ENCODE measurements at places on chromosomes 3 and 15.

DNA sequence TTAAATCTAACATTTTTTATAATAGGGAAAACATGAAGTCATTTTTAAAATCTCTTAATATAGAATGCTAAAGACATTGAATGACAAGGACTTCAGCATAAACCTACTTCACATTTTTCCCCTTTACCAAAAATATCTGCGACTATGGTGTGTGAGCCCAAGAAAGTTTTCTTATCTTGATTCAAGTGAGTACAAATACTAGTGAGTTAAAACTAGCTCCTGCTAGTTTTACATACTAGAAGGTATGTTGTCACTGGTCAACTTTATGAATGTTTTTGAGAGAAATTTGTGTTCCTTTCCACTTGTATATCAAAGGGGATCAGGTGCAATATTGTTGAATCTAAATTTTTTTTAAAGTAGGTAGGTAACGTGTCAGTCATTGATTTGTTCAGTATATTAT is 152.4 kb upstream of the CGNL1 start:
- no peak for DNase-seq

DNA sequence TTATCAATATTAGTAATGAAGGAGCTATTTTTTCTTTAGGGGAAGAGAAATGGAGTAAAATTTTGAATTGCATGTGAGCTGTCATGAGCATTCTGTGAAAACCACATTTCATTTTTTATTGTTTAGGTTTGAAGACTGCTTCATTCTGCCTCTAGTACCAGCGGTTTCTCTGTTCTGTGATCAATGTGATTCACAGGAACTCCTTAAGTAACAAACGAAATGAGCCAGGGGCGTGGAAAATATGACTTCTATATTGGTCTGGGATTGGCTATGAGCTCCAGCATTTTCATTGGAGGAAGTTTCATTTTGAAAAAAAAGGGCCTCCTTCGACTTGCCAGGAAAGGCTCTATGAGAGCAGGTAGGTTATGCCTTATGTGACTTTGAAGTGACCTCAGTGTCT is 13.0 kb downstream of the NIPA2 start:
- DNase-seq, result no peak

DNA sequence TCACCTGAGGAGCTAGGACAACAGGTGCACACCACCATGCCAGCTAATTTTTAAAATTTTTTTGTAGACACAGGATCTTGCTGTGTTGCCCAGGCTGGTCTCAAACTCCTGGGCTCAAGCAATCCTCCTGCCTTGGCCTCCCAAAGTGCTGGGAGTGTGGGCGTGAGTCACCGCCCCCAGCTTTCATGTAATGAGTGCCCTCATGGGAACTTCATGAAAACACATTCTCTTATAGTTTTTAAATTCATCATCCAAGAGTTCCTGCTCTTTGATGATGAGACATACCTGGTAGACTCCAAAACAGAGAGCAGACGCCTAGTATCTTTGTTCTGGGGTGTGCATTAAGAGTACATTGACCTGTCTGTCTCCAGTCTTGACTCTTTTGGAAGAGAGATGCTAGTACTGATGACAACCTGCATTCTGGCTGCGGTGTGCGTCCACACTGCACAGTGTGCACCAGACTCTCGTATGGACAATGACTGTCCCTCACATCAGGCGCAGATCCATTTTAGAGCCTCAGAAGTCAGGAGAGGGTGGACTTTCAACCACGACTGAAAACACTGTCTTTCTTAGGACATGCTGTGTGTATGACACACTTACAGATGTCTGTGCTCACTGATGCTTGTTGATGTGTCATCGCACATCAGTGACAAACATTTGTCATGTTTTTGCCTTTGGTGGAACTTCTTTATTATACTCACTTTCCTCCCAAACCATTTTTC is 2.0 kb downstream of the NRROS start:
- DNase-seq, result no peak

- DNase-seq, result peak; percentile 19
Measured at GRCh38 chr3:149723781-149724180, 28.5 kb downstream of the COMMD2 start.

GRCh38 chr3:151916781-151917180 is 43.3 kb downstream of the SUCNR1 start:
- DNase-seq, result no peak

- no peak for DNase-seq
Measured at GRCh38 chr3:127392156-127392490, 104.3 kb upstream of the PRR20G start.

DNA sequence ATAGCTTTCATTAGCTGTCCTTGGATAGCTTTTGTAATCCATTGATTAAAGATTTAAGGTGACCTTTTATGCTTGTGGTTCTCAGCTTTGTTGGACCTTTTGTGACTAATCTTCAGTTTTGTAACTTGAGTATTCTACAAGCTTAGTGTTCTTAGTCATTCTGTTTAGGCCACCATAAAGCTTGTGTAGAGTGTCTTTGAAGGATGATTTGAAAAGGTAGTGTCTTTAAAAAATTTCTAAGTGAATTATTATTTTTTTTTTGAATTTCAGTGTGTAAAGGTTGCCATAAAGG is 7.5 kb downstream of the MORF4L1 start:
- DNase-seq, result peak; percentile 37

DNA sequence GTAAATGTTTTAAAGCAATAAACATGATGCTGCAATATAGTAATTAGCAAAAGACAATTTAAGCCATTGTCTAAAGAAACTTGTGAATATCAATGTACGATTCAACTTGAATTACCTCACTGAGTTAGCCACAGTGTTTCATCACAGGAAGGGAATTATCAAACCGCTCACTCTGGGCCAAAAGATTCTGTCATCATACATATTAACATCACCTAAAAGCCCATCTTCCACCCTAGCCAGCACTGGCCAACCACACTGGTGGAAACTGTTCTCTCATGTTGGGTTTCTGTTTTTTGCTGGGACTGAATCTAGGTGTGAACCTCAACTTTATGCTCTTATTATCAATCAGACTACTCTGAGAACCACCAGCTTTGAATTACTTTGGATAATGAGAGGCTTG is 497.7 kb upstream of the THBS1 start:
- DNase-seq, result peak; percentile 67

DNA sequence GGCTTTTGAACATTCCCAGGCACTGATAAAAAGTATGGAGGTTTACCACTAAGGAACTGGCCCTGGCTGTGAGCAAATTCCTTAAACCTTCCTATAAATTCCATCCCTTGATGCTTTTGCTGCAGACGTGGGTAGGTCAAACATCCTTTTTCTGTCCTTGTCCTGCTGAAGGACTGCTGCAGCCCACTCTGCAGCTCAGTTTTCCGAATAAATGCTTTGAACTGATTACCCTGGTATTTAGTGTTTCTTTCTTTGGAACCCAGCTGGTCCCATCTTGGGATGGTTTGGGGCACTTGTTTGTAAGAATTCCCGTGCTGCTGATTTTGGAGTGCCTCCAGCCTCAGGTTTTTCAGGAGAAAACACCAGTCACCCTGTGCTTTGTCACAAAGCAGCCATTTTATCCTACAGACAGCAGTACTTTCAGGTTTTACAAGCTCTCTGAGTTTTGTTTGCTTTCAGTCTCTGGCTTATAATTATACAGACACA is 815.9 kb downstream of the VGLL3 start:
- DNase-seq, result no peak

DNA sequence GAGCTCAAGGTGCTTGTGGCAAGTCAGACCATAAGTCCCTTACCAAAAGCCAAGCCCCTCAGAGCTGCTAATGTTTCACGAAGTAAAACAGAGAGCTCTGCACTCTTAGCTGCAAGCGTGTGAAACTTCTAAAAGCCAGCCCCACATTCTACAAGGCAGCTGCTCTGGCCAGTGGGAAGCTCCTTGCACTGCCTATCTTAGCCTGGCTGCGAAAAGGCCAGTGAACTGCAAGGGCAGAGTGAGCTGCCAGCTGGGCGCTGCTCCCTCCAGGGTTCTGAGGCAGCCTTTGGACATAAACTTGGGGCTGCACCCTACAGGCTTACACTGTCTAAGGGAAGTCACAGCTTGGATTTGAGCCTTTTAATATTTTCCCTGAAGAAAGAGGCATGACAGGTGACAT is 2.2 kb upstream of the MUSTN1 start:
- no peak for DNase-seq

GRCh38 chr15:30991255-30992235 is at the start of gene MTMR10:
MTMR10 (minus strand) TSS chr15:30991628; CDS start chr15:30991506, 122 bp downstream.
- DNase-seq, result peak; percentile 71

GRCh38 chr3:193134856-193135255 is 106.2 kb upstream of the PLAAT1 start:
- DNase-seq, result peak; percentile 95

DNA sequence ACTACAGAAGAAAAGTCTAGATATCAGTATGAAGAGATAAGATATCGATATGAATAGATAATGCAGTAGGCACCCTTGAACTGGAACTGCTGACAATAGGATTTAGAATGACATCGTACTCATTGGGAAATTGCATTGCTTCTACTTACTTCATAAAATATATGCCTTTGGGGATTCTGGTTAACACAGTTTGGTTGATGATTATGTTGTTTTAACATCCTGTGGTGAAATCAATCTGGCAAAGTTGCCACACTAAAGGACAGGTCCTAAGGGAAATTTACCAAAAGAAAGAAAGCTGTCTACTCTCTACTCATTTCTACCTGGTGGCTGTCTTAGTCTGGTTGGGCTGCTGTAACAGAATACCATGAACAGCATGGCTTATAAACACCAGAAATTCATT is 417.4 kb upstream of the DPH6 start:
- DNase-seq, result peak; percentile 58

DNA sequence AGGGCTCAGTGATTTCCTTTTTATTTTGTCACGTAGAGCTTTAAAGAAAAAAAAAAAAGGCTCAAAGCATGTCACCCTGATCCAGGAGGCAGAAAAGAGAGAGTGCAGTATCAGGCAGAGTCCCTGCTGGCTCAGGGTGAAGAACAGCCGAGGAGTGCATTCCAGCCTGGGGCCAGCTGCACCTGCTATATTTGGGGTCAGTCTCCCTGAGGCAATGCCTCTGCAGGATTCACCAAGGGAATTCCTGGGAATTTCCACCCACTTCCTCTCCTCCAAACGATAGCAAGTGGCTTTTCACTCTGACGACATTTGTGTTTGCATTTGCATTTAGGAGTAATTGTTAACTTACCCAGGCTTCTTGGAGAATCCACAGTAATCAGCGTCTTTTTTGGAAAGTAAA is 202.9 kb upstream of the CTNNB1 start:
- DNase-seq, result no peak

DNA sequence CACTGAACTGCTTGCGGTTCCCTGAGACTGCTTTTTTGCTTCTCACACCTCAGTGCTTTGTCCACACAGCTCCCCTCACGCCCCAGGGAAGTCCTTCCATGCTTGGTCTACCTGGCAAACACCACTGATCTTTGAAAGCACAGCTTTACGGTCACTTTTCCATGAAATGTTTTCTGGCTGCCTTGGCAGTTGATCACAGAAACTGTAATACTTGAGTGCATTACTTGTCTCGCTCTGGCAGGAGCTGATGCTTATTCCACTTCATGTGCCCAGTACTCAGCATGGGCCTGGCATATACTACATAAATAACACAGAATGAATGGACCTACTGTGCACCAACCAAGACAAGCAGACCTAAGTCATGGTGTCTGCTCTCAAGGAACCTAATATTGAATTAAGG is 121.1 kb downstream of the MEX3B start:
- DNase-seq, result no peak

GRCh38 chr3:13091898-13092611 is 18.8 kb upstream of the IQSEC1 start:
- peak; percentile 48 for DNase-seq

DNA sequence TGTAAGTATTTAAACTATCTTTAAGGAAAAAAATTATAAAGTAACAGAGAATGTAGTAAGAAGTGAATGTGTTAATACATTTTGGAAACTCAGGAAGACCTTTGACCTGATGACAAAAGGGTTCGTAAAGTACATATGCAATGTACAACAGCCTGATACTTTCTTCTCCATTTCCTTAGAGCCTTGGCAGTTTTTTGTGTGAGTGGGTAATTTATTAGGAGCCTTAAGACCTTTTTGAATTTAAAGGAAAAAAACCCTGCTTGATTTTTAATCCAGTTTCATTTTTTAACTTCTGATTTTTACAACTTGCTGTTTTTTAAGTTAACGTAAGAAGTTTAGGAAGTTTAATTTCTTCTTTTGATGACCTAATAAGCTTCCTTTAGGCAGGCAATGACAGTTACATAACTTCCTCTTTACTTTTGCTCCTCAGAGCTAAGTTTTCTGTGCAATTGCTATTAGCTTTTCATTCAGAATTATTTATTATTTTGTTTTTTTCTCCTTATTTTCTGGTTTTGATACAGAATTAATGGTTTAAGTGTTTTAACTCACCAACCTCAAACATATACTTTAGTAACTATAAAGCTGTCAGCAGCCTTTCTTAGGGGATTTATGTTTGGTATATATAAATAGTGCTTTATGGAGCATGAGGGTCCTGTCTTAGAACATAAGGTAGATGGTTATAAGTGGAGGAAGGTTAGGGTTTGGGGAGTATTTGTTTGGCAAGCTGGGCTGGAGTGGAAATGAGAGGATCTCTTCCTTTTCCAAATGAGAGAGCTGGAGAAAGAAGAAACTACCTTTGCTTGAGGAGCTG is 35.2 kb downstream of the ARMC8 start:
- no peak for DNase-seq

DNA sequence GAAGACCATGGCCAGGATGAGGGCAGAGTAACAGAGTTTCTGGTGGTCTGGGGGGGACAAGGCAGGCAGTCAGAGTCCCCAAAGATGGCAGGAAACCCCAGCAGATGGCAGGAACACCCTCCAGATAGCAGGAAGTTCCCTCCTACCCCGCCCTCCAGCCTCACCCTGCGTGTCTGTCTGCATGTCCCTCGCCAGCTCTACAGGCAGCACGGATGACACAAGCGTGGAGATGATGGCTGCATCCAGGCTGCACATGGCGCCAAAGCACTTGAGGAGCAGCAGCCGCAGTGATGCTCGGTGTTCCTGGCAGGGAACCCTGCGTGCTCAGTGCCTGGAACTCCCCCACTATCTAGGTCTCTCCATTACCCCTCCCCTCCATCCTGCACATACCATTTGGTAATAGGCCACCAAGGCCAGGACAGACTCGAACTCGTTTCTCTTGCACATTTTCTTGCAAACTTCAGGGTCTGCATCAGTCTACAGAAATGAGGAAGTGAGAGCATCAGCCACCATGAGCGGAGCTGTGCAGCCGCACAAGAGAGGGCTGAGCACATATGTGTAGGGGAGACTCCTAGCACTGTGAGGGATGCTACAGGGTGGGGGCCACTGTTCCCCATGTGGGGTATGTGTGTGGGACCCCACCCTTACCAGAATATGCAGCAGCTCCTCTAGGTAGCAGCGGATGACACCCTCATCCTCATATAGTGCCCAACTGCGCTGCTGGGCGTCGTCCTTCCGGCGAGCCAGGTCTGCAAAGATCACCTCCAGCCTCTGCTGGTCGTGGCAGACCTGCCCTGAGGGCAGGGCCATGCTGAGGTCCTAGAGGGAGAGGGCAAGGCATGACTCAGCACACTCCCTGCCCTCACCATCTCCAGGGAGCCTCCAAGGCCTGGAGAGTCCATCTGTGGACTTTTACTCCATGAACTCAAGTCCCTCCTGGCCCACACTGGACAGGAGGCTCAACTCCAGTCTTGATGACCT is 6.0 kb downstream of the NCKIPSD start:
- DNase-seq, result no peak

DNA sequence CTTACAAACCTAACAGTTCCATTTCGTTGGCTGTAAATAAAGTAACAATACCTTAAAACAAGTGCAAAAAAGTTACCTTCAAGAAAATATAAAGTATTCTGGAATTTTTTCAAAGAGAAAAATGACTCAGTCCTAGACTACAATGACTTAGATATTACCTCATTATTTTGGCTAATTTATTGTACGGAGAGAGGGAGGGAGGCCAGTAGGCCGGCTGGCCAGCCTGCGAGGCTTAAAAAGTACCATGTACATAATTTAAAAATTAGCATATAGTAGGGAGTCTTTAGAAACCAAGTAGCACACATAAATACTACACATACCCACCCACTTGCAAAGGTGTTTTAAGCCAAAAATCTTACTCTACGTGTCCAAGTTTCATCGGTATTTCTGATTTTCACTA is 41.9 kb upstream of the MAP4 start:
- no peak for DNase-seq

Data from fibroblast of upper back skin (primary cell).